CD4-positive, alpha-beta T cell treated with Interleukin-17A for 1 hour (primary cell): ENCODE measurements at places on chromosomes 7 and 10.
A peak's percentile ranks its signal among the peaks of the same experiment; 100 is the strongest.

- no peak for DNase-seq
Measured at GRCh38 chr10:99431190-99431760, 851 bp upstream of the GOT1 start.

DNA sequence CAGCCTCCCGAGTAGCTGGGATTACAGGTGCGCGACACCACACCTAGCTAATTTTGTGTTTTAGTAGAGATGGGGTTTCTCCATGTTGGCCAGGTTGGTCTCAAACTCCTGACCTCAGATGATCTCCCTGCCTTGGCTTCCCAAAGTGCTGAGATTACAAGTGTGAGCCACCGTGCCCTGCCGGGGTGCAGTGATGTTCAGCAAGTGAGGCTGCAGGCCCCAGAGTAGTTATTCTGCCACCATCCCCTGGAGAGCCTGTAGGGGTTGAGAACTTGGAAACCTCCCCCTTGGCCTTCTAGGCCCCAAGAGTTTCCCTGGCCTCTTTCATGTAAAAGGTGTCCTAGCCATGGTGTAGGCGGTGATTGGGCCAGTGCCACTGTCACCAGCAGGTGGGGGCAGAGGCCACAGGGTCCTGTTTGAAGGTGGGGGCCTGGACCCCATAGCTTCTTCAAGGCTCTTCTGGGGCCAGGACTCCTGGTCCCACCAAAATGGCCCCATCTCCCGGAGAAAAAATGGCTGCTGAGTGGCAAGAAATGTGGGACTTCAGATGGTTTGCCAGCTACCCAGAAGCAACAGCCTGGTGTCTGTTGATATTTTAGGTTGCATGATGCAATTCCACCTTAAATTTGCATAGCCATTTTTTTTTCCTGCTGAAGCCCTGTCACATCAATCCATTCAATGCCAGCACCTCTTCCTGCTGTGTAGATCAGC lies 25.5 kb upstream of the INMT start:
- peak; percentile 38 for DNase-seq

- DNase-seq: no peak
Measured at GRCh38 chr10:16606421-16606820, 84.7 kb upstream of the C1QL3 start.

DNA sequence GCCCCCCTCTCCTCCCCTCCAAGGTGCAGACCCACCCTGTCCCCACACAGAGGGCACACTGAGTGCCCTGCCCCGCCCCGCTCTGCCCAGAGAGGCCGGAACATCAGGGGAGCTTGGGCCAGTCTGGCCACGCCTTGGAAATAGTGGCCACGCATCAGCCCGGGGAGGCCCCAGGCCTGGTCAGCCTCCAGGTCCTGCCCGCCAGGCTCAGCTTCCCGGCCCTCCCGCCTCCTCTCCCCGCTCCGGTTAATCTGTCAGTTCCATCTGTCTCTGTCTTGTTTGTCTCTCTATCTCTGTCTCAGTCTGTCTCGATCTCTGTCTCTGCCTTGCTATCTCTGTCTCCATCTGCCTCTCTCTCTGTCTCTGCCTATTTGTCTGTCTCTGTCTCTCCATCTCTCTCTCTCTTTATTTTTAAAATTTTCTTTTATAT lies 28.9 kb upstream of the TNRC18 start:
- DNase-seq: no peak

DNA sequence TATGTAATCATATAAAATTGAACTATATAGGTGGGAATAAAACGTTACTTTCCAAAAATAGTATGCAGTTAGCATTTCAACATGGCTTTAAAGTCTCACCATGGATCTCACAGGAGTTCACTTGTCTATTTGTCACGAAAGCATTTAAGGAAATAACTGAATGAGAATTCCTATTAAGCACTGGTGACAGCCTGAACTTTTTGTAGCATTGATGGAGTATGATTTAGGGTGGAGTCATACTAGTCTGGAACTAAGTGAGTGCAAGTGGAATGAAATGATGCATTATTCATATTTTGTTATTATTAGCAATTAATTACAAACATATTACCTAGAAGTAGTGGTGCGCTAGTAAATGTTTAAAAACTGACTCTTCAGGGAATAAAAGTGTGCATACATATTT lies 26.0 kb upstream of the HIBADH start:
- no peak for DNase-seq

- no peak for DNase-seq
Measured at GRCh38 chr7:49817279-49817678, 43.8 kb downstream of the VWC2 start.

- no peak for DNase-seq
Measured at GRCh38 chr7:30347226-30348082, 63.1 kb downstream of the ZNRF2 start.

DNA sequence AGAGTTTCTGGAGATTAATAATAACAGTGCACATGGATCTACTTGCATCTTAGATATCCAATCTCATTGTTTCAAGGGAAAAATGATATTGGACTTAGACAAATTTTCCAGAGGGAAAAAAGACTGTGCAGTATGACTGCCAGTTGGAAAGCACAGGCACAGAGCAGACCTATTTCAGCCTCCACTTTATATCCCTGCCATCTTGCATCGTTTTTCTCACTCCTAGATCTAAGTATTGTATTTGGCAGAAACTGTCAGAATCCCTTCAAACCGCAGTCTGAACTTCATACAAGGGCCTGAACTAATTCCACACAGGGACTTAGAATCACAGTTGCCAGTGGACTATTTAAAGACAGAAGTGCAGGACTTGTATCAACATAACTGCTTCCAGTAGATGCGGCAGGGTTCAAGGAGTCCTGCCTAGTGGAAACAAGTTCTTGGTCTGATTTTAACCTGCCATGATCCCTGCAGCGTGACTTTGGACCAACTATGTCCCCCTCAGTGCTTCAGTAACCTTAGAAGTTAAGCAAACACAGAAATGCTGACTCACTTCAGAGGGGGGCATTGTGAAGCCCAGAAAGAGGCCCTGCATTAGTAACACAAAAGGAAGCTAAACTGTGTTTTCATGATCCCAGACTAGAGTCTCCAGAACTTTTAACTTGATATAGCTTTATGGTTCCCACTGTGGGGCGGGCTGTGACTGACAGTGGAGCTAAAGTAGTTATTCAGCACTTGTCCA lies 95.7 kb upstream of the PALS2 start:
- DNase-seq: no peak

DNA sequence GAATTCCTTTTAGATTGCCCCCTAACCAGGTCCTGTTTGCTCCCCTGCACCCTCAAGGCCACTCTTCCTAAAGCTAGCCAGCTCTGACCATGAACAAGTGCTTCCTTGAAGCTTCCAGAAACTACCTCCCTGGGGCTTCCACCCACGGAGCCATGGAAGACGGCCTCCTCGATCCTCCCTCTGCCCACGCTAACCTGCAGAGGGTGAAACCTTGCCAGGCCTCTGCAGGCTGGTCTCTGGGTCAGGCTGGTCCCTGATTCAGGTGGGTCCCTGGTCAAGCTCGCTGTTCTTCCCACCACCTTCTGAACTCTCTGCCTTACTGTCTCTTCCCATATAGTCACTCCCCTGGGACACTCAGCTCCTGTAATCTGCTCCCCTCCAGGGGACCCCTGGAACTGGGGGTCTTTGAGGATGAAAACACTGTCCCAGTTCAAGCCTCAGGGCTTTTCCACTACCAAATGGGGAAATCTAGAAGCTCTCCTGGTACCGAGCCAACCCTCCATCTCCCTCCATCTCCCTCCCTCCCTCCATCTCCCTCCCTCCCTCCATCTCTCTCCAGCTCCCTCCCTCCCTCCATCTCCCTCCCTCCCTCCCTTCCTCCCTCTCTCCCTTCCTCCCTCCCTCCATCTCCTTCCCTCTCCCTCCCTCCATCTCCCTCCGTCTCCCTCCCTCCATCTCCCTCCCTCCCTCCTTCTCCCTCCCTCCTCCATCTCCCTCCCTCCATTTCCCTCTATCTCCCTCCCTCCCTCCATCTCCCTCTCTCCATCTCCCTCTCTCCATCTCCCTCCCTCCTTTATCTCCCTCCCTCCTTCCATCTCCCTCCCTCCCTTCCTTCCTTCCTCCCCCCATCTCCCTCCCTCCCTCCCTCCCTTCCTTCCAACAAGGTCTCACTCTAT lies 2.9 kb downstream of the MLXIPL start:
- no peak for DNase-seq

- DNase-seq: no peak
Measured at GRCh38 chr7:135774284-135774683, 25.7 kb upstream of the FAM180A start.

- DNase-seq: no peak
Measured at GRCh38 chr10:78556705-78557432, 511.9 kb upstream of the ZMIZ1 start.

- DNase-seq: no peak
Measured at GRCh38 chr7:134535272-134535918, 8.0 kb downstream of the AKR1B10 start.

- DNase-seq: peak; percentile 65
Measured at GRCh38 chr10:69449841-69450240, 1.4 kb upstream of the TSPAN15 start.
